Activated T-cell treated with anti-CD3 and anti-CD28 coated beads for 4 hours (primary cell): ENCODE measurements at places on chromosomes 16 and 17.
A peak's percentile ranks its signal among the peaks of the same experiment; 100 is the strongest.

DNA sequence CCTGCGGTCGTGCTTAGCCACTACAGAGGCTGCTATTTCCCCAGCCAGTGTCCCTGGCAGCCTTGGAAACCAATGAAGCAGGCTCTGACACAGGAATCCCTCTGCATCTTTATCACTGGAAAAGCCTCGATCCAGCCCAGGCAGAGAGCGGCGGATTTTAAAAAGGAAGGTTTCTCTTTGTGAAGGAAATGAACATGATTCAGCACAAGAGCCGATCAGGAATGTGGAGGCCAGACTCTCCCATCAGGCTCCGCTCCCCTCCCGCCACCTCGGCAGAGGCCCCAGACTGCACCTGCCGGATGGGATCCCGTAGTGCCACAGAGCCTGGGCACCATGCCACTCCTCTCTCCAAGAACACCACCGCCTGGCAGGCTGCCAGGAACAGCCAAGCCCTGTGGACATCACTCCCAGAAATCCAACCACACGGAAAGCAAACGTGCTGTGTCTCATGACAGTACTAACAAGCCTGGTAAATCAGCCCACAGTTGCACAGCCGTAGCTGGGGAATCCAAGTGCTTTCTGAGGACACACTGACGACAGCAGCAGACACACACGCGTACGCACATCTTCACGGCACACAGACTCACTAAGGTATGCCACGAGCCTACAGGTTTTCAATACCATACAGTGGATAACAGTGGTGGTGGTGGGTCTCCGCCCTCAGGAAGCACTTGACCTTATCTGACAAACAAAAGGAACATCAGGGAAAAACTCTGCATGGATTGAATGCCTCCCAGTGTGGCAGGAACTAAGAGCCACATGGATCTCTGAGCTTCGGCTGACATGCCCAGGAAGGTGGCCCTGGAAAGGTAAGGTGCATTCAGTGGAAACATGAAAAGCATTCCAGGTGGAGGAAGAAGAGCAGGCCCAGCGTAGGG lies 5.4 kb downstream of the LRRC75A start:
- no peak for DNase-seq

DNA sequence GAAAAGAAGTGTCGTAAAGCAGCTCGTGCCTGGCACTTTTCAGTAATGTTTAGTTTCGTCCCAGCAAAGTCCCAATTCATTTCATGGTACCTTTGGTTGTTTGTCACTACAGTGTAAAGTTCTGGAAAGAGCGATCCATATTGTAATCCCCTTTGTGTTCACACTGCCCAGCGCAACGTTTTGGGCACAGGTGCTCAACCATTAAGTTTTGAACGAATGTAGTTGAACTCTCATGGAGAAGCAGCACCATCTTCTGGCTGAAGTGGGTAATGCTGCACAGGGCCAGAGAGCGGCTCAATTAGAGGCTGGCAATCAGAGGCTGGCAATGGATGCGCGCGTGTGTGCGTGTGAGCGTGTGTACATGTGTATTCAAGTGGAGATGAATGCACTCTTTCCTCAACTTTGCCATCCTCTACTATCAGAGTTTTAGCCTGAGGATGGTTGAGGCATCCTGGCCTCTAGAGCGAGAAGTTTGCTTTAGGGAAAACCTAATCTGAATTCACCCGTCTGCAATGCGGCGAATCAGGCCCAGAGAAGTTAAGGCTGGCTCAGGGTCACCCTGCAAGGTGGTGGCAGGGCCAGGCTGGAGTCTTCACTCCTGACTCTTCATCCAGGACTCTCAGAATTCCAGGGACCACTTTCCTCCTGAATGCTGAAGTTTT lies 29.9 kb downstream of the DYNLL2 start:
- peak; percentile 90 for DNase-seq

GRCh38 chr17:82287868-82288801 lies 14.6 kb upstream of the CSNK1D start:
- no peak for DNase-seq

DNA sequence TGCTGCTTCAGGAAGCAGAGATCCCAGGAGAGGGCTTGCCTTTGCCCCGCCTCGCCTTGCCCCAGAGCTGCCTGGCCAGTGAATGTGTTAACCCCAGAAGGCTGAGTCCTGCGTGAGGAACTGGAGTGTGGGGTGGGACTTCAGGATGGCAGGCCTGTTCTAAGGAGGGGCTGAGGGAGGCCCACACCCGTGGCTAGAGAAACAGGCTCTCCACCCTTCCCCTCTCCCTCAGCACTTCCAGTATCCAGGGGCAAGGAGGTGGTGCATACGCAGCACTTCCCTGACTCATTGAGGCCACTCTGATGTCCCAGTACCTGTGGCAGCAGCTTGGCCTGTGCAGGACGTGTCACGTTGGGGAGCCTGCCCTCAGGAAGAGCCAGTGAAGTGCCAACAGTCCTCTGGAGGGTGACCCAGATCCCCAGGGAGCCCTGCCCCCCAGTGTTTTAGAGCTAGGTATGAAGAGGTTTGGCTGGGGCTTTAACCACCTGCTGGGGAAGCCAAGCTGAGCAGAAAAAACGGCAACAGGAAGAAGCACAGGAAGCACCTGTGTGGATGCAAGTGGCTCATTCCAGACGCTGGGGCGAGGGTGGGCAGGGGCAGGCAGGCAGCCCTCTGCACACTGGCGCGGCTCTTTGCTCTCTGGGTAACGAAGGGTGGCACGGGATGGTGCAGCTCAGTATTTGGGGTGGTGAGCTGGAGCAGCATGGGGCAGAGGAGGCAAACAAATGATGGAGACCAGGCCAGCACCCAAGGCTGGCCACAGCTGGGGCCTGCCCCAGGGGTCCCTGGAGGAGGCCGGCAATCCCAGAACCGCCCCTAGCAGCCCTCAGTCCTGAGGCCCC lies 14.7 kb upstream of the CTCF start:
- no peak for DNase-seq

DNA sequence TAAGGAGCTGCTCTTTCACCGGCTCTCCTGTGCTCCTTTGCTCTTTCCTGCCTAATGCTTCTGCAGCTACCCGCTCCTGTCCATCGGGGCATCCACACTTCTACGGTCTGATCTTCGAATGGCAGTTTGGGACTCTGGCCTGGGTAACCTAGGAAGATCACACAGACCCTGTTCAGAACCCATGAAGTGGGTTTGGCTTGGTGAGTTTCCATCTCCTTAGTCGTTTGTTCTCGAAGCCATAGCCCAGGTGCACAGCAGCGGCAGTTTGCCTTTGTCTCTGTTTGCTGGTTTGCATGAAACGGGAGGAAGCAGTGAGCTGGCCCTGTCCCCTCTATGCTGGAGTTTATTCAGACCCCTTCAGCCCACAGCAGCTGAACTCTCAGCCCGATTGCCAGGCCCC lies 29.0 kb downstream of the PSMD7 start:
- DNase-seq = no peak

DNA sequence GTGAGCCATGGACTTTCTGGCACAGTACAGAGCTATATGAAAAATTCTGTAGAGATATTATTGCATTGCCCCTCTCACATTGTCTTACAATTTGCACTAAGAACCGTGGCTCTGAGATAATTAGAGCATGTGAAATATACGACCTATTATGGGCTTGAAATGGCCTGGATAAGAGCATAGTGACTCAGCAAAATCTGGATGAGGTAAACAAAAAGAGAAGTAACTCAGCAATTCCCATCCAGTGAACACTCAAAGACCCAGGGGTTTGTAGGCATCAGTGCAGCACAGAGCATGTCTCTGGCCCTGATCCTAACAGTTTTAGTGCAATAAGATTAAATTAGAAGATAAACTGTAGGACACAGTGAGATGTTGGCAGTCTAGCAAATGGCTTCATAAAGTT lies 317.2 kb upstream of the MYOCD start:
- no peak for DNase-seq

GRCh38 chr16:53600126-53600525 lies 97.1 kb upstream of the AKTIP start:
- no peak for DNase-seq

DNA sequence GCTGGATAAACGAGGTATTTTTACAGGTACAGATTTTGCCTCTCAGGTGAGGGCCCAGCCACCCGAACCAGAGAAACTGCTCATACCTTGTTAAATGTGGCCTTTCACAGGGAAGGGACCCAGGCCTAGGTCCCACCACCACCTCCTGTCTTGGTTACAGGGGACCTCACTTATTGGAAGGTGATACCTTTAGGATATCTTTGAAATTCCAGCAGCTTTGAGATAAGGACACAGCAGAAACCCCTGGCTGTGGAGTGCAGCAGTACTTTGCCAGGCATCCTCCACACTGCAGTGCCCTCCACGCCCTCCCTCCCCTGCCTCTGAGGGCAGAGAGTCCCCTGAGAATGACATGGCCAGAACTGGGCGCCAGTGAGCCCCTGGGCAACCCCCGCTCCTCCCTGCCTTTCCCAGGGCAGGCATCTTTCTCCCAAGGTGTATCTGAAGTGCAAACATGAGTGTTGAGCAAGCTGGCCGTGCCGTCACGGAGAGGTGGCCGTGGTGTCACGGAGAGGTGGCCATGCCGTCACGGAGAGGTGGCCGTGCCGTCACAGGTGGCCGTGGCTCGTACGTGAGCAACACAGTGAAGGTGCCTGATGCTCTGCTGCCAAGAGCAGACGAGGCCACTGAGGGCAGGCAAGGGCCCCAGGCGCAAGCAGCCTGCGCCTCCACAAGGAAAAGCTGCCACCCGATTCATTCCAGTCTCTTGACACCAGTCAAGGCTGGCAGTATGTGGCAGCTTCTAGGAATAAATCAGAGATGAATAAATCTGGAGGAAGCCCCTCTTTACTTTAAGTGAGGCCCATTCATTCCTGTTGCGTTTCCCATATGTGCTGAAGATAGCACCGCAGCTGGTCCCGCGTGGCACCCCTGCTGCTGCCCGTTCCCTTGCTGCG lies 134.5 kb upstream of the CHMP6 start:
- DNase-seq = no peak

GRCh38 chr16:2206420-2206779 lies 1.1 kb downstream of the MLST8 start:
- no peak for DNase-seq

GRCh38 chr16:55385359-55385758 lies 61.4 kb downstream of the IRX6 start:
- no peak for DNase-seq

DNA sequence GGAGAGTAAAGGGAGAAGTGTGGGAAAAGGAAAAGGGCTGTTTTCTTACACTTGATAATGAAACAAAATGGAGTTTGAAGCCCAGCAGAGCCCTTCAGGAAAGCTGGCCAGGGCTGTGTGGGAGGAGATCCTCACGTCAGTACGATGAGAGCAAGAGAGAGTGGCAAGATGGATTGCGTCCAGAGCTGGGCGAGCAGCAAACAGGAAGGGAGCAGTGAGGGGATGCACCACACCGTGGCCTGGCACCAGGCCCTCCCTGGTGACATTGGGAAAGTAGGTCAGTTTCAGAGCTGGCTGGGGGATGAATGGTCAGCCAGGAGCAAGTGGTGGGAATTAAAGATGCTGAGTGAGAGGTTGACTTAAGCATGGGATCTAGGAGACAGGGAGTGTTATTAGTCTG lies 273.6 kb downstream of the GRIN2A start:
- no peak for DNase-seq

- peak; percentile 81 for DNase-seq
These were observed 2.9 kb downstream of the RNF213 start for GRCh38 chr17:80263253-80264204.

GRCh38 chr17:78415821-78416711 lies 37.6 kb downstream of the PGS1 start:
- DNase-seq = no peak

DNA sequence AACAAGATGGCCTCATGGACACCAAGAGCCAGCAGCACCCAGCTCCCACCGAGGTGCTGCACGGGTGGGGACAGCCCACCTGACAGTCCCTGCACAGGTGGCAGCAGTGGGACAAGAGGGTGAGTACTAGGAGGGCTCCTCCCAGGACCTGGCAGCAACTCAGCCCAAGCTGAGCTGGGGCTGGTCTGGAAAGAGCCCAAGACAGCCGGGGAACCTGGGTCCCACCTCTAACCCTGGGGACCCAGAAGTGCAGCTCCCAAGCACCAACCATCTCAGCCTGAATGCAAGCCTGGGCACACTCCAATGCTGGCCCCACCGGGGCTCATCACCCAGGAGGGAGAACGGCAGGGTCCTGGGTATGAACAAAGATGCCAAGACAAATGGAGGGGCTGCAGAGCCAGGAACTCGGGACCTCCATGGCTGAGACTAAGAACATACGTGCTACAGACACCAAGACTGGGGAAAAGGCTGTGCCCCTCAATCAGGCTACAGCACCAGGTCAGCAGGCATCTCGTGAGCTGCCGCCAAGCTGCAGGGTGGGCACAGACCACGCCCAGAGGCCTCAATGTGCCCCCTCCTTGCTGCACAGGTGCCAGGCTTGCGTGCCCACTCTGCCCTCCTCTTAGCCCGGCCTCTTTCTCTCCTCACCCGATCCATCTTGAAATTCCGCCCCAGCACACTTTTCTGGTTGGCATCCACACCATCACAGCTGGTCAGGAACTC lies 37.5 kb upstream of the GSG1L start:
- DNase-seq = no peak

GRCh38 chr17:33964344-33964979 lies 290.6 kb upstream of the CCL2 start:
- DNase-seq = no peak

GRCh38 chr17:71762526-71762925 lies 358.3 kb upstream of the SOX9 start:
- no peak for DNase-seq

DNA sequence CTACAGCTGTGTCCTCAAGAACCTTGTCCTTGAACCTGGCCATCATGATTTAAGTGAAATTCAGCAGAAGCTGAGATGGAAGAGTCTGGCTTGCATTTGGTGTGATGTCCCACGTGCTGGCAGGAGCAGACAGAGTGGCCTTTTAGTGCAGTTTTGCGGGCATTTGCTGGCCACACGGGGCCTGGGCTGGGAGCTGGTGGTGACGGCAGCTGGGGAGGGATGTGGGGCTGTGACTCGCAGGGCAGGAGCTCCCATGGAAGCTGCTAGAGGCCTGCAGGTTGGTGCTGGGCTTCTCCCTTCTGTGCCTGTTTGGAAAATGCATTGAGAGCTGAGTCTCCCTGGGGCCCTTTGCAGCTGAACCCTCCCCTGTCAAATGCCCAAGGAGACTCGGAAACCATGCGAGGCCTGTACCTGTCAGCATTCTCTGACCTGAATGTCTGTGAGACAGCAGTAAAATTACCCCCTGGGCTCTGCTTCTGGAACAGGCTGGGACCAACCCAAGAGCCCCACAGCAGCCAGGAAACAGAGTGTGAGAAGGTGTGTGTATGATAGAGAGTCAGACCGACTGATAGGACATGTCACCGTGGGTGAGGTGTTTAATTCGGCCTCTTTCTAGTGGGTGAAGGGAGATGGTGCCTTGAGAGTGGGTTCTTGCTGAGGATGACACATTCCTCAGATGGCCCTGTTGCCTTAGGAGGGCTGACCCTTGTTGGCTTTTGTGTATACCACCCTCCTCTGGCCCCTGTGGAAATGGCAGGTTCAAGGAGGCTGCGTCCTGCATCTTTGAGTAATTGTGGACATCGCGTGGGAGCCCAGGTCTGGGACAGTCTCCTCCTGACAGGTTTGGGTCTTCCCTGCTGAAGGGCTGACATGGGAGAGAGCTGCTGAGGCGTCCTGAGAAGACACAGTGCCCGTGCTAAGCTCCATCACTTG lies 145.5 kb downstream of the MSI2 start:
- no peak for DNase-seq
